ENCODE measurements at places on chromosomes 3 and 15.
A peak's percentile ranks its signal among the peaks of the same experiment; 100 is the strongest.

GRCh38 chr15:20106026-20106425 lies 435.6 kb downstream of the GOLGA6L6 start:
- no peak for DNase-seq

- DNase-seq, result peak; percentile 71
These were observed 619 bp downstream of the ATXN7 start for GRCh38 chr3:63864008-63864964.

DNA sequence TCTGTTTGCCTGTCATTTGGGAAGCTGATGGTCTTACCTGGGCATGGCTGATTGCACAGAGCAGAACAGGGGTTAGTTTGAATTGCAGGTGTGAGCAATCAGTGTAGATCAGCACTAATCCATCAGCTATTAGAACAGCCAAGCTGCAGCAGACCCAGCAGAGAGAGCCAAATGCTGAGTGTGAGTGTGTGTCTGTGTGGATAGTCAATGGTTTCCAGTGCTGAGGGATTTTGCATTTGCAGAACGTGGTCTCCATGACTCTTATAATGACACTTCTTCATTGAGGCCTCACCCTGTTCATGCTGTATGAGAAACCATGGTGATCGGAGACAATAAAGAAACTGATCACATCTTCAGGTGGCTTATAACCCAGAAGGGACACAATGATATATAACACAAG lies 312.1 kb downstream of the SOX2 start:
- no peak for DNase-seq

DNA sequence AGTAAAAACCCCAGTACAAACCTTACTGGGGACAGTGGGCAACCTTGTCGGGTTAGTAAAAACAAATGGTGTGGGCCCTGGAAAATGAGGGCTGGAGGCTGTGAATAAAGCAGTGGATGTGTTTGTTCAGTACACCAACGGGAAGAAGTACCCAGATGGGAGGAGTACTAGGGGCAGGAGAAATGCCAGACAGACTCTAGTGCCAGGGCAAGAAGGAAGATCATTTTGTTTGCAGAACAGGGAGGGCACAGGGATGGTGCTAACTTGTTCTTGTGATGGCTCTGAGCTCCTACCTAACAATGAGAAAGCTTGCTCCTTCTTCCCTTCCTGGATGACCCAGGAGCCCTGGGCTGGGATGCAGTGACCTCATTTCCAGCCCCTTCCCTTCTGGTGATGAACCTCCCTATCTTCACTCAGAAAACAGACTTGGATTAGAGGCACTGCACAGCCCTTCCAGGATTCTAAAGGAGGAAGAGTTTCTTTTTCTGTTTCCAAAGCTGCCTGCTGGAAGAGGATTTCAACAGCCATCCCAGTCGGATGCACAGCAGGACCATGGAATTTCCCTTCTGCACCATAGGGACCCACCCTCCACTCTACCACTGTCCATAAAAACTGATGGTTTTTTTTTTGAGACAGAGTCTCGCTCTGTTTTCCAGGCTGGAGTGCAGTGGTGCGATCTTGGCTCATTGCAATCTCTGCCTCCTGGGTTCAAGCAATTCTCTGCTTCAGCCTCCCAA lies 6.1 kb downstream of the RASSF1 start:
- DNase-seq, result no peak

GRCh38 chr3:186100398-186100797 lies 8.5 kb downstream of the ETV5 start:
- no peak for DNase-seq

GRCh38 chr3:116445311-116445841 lies at the start of gene LSAMP:
LSAMP (minus strand) TSS chr3:116445487.
- no peak for DNase-seq

DNA sequence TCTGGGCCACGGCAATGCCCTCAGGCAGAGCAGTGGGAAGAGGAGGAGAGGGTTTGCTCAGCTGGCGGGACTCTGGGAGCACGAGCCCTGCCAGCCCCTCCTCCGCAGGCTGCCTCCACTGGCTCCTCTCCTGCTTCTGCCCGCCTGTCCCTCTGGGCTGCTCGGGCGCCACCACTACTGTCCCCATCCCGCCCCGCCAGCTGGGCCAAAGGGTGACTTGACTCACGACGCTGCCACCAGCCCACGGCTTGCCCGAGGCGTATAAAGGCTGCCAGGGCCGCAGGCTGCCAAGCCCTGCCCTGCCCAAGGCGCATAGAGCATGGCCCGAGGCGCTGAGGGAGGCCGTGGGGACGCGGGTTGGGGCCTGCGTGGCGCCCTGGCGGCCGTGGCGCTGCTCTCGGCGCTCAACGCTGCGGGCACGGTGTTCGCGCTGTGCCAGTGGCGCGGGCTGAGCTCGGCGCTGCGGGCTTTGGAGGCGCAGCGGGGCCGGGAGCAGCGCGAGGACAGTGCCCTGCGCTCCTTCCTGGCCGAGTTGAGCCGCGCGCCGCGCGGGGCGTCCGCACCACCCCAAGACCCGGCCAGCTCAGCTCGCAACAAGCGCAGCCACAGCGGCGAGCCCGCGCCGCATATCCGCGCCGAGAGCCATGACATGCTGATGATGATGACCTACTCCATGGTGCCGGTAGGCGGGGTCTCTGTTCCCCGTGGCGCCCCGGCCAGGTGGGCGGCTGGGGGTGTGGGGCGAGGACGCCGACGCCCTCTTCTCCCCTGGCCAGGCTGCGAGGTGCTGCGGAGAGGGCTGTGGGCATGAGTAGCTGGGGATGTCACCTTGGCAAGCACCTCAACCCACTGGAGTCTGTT lies at the start of gene GLDN:
Gene GLDN, plus strand, starts transcription at position 290 of the 861 bp plus-strand sequence. Its CDS starts 30 bp downstream, at position 320.
- peak; percentile 60 for DNase-seq

GRCh38 chr3:22685597-22685996 lies 517.5 kb upstream of the UBE2E2 start:
- no peak for DNase-seq

- no peak for DNase-seq
These were observed 40.5 kb downstream of the RASGRP1 start for GRCh38 chr15:38524156-38524555.

All from mucosa of descending colon (tissue), 3 donors.